Islet precursor cell (in vitro differentiated cells): ENCODE measurements at places on chromosomes 16 and 17.

DNA sequence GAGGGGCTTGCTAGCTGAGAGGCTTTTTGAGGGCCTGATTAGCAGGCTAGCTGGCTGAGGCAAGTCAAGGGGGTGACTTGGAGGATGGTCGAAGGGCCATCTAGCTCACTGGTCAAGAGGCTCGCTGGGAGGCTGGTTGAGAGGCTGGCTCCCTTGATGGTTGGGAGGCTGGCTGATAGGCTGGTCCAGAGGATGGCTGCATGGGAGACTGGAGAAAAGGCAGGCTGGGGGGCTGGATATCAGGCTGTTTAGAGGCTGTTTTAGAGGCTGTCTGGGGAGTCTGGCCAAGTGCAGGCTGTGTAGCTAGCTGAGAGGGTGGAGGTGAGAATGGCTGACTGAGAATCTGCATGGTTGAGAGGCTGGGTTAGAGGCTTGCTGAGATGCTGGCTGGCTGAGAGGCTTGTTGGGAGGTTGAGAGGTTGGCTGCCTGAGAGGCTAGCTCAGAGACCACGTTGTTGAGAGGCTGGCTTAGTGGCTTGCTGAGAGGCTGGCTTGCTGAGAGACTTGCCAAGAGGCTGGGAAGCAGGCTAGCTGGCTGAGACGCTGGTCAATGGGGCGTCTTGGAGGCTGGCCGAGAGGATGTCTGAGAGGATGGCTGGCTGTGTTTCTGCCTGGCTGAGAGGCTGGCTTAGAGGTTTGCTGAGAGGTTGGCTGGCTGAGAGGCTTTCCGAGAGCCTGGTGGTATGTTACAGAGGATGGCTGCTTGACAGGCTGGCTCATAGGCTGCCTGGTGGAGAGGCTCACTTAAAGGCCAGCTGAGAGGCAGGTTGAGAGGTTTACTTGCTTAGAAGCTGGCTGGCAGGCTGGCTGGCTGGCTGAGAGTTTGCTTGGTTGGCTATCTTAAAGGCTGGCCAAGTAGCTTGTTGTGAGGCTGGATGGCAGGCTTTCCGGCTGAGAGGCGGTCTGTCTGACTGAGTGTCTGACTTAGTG, 36.6 kb upstream of the ACSM2B start:
- DNase-seq: peak; percentile 47

- no peak for DNase-seq
Measured at GRCh38 chr17:5675625-5676421, 91.5 kb upstream of the NLRP1 start.

DNA sequence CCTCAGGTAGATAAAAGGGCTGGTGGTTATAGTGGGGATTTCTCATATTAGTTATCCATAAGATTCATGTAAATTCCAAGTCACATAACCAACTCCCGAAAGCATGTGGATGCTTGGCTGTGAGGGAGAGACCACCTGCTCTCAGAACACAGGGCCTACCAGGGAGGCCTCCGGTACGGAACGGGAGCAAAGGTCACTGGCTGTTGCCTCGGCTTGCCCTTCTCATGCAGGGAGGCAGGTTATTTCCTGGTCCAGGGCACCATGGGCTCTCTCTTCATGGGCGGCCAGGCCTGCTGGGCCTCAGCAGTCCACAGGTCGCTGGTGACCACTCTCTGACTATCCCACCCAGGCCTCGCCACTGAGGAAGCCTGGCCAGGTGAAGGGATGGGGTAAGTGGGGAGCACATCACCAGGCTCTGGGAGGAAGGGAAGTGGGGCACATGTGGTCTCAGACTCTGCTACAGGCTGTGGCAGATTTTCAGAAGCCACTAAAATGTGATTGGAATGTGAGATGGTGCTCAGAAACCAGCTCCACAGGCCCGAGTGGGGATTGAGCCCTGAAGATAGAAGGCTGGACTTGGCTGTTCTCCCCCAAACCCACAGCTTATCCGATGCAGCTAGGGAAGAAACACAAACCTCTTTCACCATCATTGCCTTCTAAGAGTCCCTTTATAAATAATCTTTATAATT, 45.4 kb downstream of the HNF1B start:
- no peak for DNase-seq

DNA sequence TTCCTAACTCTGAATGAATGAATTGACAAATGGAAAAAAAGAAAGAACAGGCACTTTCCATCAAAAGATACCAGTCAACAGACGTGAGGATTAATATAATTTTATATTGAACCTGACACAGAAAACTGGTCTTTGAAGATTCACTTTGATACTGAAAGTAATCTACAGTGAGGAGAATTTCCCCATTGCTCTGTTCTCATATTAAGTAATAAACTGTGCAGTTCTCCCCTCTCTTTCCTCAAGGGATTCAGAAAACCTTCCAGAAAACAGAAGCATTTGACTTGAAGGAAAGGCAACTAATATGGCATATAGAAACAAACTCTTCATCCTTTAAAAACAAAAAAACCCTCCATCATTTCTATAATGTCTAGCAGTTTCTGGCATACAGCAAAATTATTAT, 2.2 kb downstream of the TEX2 start:
- no peak for DNase-seq

- no peak for DNase-seq
Measured at GRCh38 chr17:68053231-68054013, 17.9 kb downstream of the KPNA2 start.

- no peak for DNase-seq
Measured at GRCh38 chr17:47265983-47266541, 12.4 kb downstream of the ITGB3 start.

DNA sequence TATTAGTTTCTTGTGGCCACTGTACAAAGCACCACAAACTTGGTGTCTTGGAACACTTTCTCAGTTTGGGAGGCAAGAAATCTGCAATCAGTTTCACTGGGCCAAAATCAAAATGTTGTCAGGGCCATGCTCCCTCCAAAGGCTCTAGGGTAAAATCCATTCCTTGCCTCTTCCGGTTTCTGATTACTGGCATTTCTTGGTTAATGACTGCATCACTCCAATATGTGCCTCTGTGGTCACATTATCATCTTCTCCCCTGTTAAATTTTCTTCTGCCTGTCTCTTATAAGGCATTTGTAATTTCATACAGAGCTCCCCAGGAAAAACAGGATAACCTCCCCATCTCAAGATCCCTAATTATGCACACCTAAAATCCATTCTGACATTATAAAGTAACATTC, 34.8 kb downstream of the ZNF287 start:
- DNase-seq: no peak

DNA sequence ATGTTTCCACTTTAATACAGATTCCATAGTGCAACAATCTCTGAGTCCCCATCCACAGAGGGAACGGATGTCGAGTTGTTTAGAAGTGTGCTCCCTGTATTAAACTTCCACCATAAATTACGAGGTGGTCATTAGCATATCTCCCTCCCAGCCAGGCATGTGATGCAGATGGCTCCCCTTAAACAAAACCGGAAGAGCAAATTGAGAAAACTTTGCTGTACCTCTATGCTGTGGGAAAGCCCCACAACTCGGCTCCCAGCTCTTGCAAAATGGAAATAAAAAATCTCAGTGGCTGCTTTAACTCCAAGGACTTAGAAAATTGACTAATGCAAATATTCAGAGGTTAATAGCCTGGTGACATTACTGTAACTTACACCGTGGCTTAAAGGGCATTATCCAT, 290.9 kb downstream of the MAF start:
- no peak for DNase-seq

- no peak for DNase-seq
Measured at GRCh38 chr17:56305007-56305406, 151.7 kb downstream of the ANKFN1 start.

DNA sequence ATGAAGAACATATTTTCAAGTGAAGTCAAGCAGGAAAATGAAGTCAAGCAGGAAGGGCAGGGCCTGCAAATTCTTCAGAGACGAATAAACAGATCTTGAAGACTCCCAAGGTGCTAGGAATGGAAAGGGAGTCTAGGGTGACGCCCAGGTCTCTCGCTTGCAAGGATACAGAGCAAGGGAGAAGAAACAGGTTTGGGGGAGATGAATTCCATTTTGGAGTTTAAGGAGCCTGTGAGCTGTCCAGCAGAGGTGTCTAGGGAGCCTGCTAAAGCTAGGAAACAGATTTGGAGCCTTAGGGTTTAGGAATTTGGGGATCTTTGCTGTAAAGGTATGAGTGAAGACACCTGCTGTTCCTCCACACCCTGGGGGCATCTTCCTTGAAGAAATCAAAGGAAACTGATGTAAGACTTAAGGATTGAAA, 2.0 kb upstream of the UNKL start:
- no peak for DNase-seq

DNA sequence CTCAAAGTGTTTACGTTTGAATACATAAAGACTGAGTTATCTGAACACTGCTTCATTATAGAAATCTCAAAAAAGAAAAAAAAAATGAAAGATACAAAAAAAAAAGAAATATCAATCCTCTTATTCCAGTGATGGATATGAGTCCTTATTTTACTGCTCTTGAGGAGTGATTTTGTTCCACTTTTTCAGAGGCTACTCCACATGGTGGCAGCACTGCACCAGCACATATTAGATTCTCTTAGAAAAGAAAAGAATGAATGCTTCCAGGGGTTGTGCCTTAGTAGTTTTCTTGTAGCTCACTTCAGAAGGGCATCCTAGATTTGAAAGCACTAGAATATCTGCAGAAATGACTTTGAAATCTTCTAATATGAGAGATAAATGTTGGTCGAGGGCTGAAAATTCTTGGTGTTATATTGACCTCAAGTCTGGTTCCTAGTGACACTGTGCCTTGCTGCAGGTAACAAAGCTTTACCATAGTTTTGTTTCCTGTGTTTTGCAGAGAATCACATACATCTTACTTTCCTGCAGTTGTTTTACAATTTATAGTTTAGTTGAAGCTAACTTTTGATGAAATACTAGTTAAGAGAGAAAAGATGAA, 25.9 kb downstream of the AP2B1 start:
- DNase-seq: peak; percentile 73
